ENCODE measurements at places on chromosomes 2 and 18.

GRCh38 chr2:26942543-26943295, 27.7 kb upstream of the MAPRE3 start:
- DNase-seq: peak; percentile 69

DNA sequence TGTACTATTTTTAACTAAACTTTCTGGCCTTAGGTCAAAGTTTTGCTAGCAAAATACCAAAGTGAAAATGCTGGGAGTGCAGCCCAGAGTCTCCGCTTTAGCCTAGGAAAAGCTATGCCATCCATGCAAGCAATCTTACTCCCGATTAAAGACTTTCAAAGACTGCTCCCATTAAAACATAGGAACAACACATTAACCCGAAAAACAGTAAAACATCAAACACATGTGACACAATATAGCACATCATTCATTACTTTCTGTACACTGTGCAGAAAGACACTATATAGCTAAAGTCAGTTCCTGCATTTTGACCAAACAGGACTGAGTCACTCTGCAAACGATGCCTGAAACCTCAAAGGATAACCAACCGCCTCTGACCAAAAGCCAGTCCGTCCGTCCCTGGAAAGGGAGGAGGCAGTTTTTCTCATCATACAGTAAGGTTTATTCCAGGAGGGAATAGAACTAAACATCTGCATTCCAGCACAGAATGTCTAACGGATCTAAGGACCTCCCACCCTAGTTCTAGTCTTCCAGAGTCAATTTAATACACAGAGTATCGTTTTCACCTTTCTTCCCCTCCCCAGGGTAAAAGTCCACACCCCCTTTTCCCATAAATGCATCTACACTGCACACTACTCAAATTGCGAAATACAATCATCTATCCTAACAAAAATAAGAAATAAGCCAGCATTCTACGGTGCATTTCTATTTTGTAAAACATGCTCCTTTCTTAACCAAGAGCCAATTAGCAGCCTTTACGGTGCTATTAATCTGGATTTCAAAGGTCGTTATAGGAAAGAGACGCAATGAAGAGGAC, 1.7 kb downstream of the ROCK2 start:
- peak; percentile 30 for DNase-seq

- DNase-seq: peak; percentile 23
These were observed 4.3 kb downstream of the IGFBP5 start for GRCh38 chr2:216690853-216691741.

GRCh38 chr2:122028371-122029100, 273.1 kb downstream of the TSN start:
- no peak for DNase-seq

DNA sequence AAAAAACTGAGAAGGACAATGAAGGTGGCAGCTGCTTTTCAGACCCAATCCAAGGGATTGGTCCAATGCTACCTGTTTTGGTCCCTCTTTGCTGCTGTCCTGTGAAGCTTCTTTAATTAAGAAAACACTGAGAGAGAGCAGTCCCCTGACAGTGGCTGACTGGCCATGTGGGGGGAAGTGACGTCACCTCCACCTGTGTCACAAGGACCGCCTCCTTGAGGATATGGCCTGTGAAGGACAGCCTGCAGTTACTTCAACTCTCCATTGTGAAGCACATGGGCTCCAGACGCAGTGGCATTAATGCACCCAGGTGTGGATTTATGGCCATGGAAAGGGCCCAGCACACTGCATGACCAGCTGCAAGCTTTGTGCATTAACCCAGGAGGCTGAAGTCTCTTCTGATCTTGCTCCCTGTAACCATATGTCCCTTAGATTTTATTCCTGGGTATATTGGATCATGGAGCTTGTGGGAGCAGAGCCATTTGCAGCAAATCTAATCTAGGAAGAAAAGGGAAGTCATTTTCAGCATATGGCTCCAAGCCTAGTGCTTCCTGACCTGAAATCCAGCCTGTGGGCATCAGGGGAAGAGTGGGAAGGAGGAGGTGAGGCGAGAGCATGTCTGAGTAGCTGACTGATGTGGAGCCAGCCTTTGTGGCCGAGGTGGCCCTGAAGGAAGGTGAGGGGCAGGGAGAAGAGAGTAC, 32.2 kb downstream of the KIF5C start:
- no peak for DNase-seq

DNA sequence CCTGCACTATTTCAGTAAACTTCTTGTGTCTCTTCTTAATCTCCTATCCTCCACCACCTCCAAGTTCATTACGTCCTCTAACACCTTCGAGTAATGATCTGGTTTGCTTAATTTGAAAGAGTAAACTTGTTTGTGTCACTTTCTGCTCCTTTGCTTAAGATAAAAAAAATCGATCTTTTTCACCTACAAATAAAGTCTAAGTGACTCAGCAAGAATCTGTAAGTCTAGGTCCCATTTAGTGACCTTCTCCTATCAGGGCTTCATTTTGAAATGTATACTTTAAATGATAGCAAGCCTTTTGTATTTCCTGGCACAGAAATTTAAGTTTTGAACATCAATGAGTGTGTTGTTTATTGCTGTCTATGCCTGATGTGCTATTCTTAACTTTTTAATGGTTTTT, 260.9 kb upstream of the TFPI start:
- no peak for DNase-seq

GRCh38 chr2:169743549-169743948, 9.9 kb downstream of the KLHL23 start:
- no peak for DNase-seq

- DNase-seq: no peak
These were observed 156.0 kb downstream of the SLC4A3 start for GRCh38 chr2:219783359-219783975.

DNA sequence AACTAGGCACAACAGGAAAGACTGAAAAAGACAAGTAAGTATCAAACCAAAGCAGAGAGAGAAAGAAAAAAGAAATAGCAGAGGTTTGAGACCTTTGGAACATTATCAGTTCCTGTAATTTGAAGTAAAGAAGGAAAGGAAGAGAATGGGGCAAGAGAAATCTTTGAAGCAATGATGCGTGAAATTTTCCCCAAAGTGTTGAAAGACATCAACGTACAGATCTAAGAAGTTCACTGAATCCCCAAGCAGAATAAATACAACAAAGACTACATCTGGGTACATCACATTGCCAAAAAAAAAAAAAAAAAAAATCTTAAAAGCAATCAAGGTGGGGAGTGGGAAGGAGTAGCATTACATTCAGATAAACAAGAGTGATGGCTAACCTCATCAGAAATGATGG, 6.0 kb upstream of the SLC30A6 start:
- no peak for DNase-seq

DNA sequence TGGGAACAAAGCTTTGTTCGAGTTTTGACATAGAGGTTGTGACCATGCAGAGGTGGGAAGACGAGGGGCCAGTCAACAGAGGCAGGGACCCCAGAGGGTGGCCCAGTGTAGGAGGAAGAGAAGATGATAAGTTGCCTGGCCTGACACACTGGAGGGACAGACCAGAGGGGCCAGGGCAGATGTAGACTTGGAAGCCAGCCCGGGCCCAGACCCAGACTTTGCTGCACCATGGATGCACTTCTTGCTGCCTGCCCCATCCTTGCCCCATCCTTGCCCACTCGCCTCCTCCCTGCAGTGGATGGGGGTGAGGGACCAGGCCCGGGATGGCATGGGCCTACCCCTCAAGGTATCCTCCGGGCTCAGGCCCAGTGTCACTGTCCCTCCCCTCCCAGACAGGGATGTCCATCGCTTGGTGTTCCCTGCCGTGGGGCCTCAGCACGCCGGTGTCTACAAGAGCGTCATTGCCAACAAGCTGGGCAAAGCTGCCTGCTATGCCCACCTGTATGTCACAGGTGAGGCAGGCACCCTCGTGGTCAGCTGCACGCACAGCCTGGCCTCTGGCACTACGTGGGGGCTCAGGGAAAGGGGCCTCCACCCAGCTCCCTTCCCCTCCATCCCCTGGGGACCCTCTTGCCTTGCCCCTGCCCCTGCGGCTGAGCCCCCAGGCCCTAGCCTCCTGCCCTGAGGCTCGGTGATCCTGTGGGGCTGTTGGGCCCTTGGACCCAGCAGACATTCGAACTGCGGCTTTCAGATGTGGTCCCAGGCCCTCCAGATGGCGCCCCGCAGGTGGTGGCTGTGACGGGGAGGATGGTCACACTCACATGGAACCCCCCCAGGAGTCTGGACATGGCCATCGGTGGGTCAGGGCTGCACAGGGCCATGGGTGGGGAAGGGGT, 27.0 kb upstream of the GMPPA start:
- DNase-seq: no peak

DNA sequence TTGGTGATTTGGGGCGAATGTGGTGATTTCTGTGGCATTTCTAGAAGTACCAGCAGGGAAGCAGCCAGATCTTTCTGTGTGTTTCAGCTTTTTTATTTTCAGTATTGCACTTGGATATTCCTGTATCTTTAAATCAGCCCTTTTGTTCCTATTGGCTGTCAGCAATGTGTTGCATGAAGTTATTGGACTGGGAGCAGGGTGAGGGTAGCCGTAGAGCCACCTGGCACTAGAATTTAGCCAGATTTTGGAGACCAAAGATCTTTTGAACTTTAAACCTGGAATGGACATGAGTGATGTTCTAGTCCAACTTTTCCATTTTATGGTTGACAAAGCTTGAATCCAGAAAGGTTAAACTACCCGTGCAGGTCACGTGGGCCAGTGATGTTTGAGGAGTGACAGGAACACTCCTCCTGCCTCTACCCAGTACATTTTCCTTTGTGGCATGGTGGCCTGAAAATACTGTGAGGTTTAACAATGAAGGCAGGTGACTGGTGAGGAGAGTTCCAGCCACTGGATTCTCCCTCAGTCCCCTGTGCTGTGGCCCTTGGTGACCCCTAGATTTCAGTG, 122.3 kb downstream of the NEDD4L start:
- no peak for DNase-seq

GRCh38 chr2:168039881-168040280, 207.5 kb downstream of the STK39 start:
- DNase-seq: peak; percentile 65

- DNase-seq: no peak
These were observed 45.6 kb downstream of the LCLAT1 start for GRCh38 chr2:30492619-30493018.

DNA sequence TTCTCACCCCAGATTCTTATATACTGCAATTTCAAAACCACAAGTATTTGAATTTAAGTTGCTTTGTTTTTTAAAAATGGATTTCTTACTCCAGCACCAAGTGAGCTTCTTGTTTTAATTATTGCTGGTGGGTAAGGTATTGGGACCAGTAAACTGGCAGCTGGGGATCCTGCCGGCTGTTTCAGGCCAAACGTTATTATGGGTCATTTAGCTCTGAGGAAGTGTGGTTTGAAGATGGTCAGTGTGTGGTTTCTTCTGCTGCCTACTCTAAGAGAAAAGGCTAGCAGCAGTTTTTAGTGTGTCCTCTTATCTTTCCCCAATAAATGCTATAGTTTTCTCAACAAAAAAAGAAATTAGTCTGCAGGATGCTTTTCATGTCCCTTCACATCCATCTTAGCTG, 30.6 kb downstream of the CFAP221 start:
- no peak for DNase-seq

- DNase-seq: no peak
These were observed 174.0 kb downstream of the ZFP36L2 start for GRCh38 chr2:43052204-43052943.

- DNase-seq: no peak
These were observed 1.2 kb downstream of the OTX1 start for GRCh38 chr2:63051795-63052333.

- no peak for DNase-seq
These were observed 2045.3 kb upstream of the PIK3C3 start for GRCh38 chr18:39909706-39910105.

DNA sequence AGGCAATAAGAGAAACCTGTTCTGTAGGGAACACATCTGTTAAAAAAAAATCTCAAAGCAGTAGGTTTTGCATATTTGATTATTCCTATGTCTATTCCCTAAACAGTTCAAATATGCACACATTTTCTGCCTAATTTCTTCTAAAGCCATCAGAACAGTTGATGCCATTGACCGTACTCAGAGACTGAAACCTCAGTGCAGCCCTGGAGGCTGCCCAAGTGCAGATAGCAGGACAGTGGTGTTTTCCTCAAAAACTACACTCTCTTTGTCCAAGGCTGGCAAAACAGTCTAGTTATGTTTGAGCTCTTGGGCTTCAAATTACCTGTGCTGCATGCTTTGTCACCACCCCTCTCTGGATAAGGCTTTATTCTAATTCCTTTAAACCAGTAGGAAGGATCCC, 23.3 kb upstream of the NFE2L2 start:
- no peak for DNase-seq

GRCh38 chr18:76392349-76392748, 102.7 kb downstream of the ZNF516 start:
- DNase-seq: no peak

DNA sequence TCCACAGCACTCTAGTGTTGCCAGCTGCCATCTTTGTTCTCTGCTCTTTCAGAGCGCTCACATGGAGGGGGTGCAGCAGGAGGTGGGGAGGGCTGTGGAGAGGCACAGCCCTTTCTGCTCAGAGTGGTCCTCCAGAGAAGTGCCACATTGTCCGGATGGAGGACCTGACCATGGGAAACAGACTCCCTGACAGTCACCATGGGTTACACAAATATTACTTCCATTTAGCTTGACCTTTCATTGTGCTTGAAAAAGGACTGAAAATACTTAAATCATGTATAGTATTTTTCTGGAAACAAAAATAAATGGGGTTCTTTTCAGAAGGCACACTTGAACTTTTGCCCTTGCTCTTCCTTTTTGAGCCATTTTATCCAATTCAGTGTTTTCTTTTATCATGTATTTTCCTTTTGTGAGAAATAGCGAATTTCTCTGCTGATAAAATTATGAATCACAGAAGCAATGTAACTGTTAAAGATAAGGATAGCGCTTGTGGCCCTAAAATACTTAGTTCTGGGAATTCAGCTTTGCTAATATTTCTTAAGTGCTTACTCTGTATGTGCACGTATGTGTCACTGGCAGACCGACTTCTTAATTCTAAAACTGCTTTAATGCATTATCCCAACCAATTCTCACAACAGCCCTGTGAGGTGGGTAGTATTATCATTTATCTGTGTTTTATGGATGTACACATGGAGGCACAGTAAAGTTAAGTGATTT, 34.2 kb downstream of the SPATS2L start:
- DNase-seq: no peak

GRCh38 chr2:120369250-120369649, 23.3 kb downstream of the INHBB start:
- no peak for DNase-seq

GRCh38 chr18:46040747-46041104, 31.3 kb downstream of the PSTPIP2 start:
- no peak for DNase-seq

- no peak for DNase-seq
These were observed 429.4 kb downstream of the MBD2 start for GRCh38 chr18:53795061-53795460.

DNA sequence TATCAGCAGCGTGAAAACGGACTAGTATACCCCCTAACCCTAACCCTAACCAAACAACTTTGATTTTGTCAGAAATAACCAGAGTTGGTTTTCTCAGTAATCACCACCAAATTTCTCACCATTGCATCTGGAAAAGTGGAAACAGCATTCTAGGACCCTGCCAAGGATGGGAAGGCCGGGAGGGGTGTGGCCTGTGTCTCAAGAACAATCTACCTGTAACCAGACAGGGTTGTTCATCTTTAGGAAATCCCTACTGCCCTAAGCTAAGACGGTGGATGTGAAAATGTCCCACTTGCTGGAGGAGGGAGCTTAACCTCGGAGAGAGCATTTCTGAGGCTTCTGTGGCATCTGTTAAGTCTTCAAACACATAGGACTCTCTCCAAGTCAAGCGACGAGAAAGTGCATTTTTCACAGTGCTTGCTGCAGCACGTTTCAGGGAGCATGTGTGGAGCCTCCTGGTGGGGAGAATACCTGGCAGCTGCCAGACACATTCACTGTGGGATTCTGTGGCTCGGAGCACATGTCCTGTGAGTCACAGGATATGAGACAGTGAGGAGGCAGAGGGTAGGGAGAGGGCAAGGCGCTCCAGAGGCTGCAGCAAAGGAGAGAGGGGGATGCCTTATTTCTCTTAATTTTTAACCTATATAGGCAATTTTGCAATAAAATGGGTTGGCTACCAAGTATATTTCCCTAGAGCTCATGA, 207.5 kb downstream of the SPP2 start:
- peak; percentile 32 for DNase-seq

All from activated CD4-positive, alpha-beta T cell treated with anti-CD3 and anti-CD28 coated beads, Interleukin-10, Interleukin-2, amounts not matched to agents 100 ng/mL and 50 ng/mL, durations not matched to agents 16 hours and 8 hours (primary cell).